ENCODE measurements at places on chromosomes 7 and 10.

DNA sequence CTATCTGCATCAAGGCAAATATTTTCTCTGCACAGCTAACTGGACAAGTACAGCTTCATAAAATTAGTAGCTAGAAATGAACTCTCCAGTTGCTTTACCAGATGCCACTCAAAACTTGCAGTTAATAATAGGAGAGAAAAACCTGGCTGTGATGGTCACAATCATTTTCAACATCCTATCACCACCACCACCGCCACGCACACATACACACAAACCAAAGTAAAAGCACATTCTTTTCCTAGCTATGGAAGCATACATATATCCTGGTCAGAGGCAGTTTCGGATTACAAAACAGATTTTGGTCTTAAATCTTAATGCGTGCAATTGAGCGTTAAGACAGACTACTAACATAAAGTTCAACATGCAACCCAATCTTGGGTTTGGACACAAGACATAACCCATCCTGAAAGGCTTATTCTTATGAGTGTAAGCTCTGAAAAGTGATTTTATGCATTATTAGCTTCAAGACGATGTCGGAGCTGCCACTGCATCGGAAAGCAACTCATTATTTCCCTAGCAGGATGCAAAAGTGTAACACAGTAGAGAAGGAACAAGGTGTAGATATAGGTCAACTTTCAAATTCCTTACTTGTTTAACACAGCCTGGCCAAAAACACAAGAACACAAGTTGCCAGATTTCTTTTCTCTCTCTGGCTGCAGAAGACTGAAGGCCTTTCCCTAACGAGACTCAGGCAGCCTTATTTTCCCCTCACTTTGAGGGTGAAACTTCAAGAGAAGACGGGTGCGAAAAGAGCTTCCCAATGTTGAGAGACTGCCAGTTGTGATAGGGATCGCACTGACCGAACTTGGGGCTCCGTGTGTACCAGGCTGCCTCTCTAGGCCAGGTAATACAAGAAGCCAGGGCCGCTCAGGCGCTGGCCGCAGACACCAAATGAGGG lies 1.2 kb downstream of the CACUL1 start:
- H3K4me3 ChIP-seq = peak overlapping the region; percentile 78
- peaks cover 16% of the 10 kb centered on the region for H3K4me1 ChIP-seq
- no peaks in the 10 kb centered on the region for H3K27me3 ChIP-seq

DNA sequence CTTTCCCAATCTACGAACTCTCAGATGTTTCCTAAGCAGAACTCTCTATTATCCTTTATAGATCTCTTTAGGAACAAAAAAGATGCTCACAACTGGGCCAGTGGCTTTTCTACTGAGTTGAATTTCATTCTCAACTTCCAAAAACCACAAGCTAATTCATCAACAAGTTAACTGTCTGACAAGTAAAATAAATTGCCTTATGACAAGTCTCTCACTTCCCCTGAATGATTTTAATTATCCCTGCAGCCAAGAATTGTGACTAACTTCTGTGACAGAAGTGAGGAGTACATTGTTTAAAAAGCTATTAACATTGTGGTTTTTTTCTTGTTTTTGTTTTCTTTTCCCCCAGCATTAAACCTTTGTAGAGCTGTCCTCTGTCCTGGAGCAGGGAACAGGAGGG lies 343.1 kb downstream of the HPSE2 start:
- H3K4me3 ChIP-seq = no peak overlapping the region
- no peak for DNase-seq
- no peak overlapping the region for H3K27ac ChIP-seq
- H3K27me3 ChIP-seq = no peaks in the 10 kb centered on the region
- no peaks in the 10 kb centered on the region for H3K4me1 ChIP-seq

DNA sequence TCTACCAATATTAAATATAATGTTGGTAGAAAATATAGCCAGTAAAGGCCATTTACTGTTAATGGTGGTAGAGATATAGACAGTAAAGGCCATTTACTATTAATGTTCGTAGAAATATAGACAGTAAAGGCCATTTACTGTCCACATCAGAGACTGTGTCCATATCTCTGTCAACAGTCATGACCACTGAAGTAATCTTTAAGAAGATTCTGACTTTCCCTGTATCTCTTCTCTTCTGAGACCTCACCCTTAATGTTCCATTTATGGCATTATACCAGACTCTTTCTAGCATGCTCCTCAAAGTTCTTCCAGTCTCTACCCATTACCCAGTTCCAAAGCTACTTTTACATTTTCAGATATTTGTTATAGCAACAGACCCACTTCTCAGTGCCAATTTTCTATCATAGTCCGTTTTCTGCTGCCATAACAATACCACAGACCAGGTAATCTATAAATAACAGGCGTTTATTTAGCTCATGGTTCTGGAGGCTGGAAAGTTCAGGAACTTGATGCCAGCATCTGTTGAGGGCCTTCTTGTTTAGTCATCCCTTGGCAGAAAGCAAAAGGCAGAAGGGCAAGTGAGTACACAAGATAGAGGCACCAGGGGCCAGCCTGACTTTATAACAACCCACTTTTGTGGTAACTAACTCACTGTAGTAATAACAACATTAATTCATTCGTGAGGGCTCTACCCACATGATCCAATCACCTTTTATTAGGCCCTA lies 7.9 kb upstream of the NUDCD3 start:
- H3K4me3 ChIP-seq = no peak overlapping the region
- DNase-seq = no peak
- no peaks in the 10 kb centered on the region for H3K27me3 ChIP-seq

DNA sequence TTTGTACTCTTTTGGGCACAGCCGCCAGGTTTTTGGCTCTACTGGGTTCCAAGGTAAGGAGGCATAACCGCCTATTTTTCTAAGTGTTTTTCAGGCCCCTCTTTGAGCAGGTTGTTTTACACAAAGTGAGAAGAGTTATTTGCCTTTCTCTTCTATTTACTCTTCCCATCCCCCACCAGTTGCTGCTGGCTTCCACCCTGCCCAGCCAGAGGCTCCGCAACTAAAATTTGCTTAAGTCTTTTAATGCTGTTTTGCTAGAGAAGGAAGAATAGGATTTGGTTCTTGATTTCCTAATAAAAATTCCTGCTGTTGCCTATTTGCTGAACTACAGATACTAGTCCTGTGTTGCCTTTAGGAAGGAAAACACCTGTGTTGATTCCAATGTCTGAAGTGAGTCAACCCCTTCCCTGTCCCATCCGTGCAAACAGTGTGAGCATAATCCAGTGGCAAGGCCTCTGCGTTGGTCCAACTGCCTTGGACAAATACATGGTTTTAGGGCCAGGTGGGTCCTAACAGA lies 1.9 kb downstream of the PLA2G12B start:
- no peaks in the 10 kb centered on the region for H3K27me3 ChIP-seq
- no peak for DNase-seq
- no peak overlapping the region for H3K4me3 ChIP-seq
- H3K36me3 ChIP-seq = no peaks in the 10 kb centered on the region
- H3K4me1 ChIP-seq = no peaks in the 10 kb centered on the region
- no peak overlapping the region for H3K27ac ChIP-seq

DNA sequence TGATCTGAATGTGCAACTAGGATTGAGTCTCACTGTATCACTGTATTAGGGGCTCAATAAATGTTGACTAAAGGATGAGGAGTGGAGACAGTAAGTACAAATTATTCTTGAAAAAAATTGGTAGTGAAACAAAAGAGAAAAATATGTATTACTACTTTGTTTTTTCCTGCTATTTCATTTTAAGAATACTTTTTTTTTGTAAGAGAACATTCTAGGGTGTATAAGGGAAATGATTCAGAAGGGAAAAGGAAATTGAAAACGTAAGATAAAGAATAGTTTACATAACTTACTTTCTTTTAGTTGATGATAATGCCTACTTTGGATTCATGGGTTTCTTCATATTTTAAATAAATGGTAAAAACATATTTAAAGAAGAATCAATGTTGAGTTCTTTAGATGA lies 9.6 kb downstream of the CAPZA2 start:
- no peak for DNase-seq
- peaks cover 23% of the 10 kb centered on the region for H3K4me1 ChIP-seq
- no peaks in the 10 kb centered on the region for H3K27me3 ChIP-seq
- peaks cover 15% of the 10 kb centered on the region for H3K36me3 ChIP-seq
- H3K4me3 ChIP-seq = no peak overlapping the region

DNA sequence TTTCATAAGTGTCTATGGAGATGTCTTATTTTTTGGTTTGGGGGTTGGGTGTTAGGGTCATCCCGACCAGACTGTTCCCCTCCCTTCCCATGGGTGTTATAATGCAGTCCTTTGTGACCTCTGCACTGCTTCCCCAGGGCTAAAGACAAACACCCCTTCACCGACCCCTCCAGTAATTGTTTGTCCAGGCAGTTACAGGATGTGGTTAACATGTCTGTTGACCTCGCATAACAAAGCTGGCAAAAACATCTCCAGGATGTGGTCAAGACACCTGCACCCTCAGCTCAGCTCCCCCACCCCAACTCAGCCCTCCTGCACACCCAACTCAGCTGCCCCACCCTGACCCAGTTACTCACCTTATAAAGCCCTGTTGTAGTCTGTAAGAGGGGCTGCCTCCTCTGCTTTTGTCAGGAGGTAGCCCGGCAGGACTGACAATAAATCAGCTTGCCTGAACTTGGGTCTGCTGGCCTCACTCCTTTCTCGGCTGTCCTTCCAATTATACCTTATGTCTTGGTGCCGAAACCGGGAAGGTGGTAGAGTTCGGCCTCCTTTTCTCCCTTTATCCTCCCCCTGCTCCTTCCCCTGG lies 102.2 kb downstream of the ZNF92 start:
- no peak overlapping the region for H3K4me3 ChIP-seq
- DNase-seq = no peak
- peaks cover 10% of the 10 kb centered on the region for H3K4me1 ChIP-seq
- no peaks in the 10 kb centered on the region for H3K27me3 ChIP-seq
- H3K36me3 ChIP-seq = no peaks in the 10 kb centered on the region
- no peak overlapping the region for H3K27ac ChIP-seq

DNA sequence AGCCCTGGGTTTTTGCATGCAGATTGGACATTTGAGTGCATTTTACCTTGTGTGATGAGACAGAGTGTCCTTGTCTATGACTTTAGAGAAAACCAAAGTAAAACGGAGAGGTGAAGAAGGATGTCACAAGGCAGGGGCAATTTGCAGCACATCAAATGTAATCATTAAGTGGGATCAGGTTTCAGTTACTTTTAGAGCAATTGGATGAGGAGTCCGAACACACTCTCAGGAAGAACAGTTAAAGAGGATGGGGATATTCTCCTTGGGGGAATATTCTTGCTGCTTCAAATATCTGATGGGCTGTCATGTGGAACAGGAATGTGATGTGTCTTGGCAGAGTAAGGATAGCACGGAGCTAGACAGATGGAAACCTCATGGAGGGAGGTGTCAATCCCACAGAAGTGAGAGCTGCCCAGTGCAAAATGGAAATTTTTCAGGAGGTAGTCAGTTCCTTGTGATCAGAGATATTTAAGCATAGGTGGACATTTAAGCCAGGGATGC lies 757 bp downstream of the RAB19 start:
- DNase-seq = no peak
- H3K36me3 ChIP-seq = no peaks in the 10 kb centered on the region
- H3K27ac ChIP-seq = no peak overlapping the region
- no peak overlapping the region for H3K4me3 ChIP-seq
- H3K27me3 ChIP-seq = no peaks in the 10 kb centered on the region

DNA sequence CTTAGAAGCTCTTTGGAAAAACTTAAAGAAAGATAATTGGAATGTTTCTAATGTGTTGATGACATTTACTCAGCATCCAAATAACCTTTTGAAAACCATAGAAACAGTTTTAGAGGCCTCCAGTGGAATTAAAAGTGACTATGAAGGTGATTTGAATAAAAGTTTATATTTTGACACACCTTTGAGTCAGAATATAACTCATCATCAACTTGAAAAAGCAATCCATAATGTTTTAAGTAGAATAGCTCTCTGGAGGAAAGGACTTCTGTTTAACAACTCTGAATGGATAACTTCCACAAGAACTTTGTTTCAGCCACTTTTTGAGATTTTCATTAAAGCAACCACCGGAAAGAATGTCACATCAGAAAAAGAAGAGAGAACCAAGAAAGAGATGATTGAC lies 108.2 kb downstream of the ABCA13 start:
- no peaks in the 10 kb centered on the region for H3K27me3 ChIP-seq
- H3K4me1 ChIP-seq = peaks cover 18% of the 10 kb centered on the region
- H3K36me3 ChIP-seq = no peaks in the 10 kb centered on the region
- DNase-seq = no peak
- peak overlapping the region; percentile 27 for H3K27ac ChIP-seq
- no peak overlapping the region for H3K4me3 ChIP-seq

DNA sequence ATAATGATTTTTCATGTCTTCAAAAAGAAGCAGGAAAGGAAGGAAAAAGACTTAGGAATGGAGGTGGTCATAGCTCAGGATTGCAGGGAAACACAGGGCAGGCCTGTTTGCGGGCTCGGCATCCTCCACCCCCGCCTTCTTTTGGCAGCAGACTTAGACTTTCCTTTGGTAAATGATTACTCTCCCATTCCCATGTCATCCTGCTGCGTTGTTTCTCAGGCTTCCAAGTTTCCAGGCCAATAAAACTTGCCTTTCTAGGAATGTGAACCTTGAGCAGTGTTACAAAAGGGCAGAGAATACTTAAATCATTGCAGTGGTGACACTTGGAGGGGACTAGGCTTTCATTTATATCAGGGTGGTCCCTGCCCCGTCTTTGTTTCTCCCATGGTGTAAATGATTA lies 34.0 kb upstream of the DGKB start:
- H3K4me1 ChIP-seq = no peaks in the 10 kb centered on the region
- peaks cover 4% of the 10 kb centered on the region for H3K27me3 ChIP-seq
- no peak for DNase-seq
- no peak overlapping the region for H3K27ac ChIP-seq
- H3K36me3 ChIP-seq = no peaks in the 10 kb centered on the region
- H3K4me3 ChIP-seq = no peak overlapping the region

GRCh38 chr10:81865581-81865980 lies 9.4 kb upstream of the NRG3 start:
- DNase-seq = no peak
- no peaks in the 10 kb centered on the region for H3K4me1 ChIP-seq
- no peak overlapping the region for H3K4me3 ChIP-seq
- no peak overlapping the region for H3K27ac ChIP-seq
- no peaks in the 10 kb centered on the region for H3K27me3 ChIP-seq

DNA sequence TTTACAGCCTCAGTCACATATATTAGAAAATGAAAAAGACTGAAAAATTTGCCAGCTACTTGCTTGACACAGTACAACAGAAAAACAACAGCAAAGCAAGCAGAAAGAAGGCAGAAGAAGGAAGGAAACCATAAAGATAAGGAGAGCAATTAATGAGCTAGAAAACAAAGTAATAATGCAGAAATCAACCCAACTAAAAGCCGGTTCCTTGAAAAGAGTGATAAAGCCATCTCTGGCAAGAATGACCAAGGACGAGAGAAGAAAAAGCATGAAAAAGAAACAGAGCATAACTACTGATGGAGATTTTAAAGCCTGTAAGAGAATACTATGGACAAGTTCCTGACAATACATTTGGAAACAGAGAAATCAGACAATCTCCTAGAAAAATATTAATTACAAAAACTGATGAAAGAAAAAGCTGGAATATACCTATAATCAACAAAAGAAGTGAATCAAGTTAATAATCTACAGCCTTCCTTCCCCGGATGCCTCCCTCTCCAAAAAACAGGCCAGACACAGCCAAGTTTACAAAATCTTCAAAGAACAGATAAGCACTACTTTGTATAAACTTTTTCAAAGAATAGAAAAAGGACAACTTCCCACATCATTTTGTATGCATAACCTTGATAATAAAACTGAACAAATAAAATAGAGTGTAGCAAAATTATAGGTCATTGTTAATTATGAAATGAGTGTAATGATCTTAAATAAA lies 204.0 kb downstream of the BAMBI start:
- no peaks in the 10 kb centered on the region for H3K4me1 ChIP-seq
- DNase-seq = no peak
- H3K27ac ChIP-seq = no peak overlapping the region
- no peaks in the 10 kb centered on the region for H3K27me3 ChIP-seq
- H3K4me3 ChIP-seq = no peak overlapping the region
- H3K36me3 ChIP-seq = no peaks in the 10 kb centered on the region

- H3K27ac ChIP-seq = no peak overlapping the region
- H3K27me3 ChIP-seq = peaks cover 8% of the 10 kb centered on the region
- no peaks in the 10 kb centered on the region for H3K36me3 ChIP-seq
- H3K4me1 ChIP-seq = no peaks in the 10 kb centered on the region
Observed at GRCh38 chr10:118356628-118357027, 14.5 kb upstream of the FAM204A start.
